Dorsolateral prefrontal cortex (tissue), 122 donors: ENCODE measurements at places on chromosomes 5 and 9.

DNA sequence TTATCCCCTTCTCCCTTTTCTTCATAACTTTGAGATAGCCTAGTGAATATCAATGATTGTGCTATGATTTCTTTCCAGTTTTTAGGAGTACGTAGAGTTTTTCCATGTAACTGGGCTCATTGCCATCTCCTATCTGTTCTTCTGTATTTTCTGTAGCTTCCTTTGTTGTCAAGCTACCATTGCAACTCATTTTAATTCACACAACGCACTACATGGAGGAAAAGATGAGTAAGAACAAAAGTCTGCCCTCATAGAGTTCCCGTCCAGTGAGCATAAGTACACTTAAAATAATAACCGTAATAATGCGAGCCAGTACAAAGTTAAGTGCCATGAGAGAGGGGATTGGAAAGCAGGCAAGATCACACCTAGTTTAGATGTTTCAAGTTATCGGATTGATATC is 177.7 kb downstream of the PAM start:
- no peak for DNase-seq

DNA sequence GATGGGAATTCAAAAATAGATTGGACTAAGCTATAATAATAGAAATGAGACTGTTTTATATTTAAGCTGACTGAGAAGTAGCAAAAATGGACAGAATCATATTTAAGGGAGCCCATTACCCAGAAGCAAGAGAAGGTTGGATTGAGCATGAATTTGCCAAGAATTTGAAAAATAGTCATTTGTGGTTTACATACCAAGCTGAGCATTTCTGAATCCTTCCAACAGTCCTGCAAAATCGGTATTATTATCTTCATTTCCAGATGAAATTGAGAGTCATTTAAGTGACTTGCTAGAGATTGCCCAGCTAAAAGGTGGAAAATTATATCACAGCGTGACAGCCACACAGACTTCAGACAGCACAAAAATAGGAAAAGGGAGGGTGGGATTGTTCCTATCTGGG is 48.4 kb downstream of the TNFSF15 start:
- no peak for DNase-seq

- DNase-seq: no peak
Observed at GRCh38 chr9:126240835-126241234, 85.8 kb upstream of the MVB12B start.

DNA sequence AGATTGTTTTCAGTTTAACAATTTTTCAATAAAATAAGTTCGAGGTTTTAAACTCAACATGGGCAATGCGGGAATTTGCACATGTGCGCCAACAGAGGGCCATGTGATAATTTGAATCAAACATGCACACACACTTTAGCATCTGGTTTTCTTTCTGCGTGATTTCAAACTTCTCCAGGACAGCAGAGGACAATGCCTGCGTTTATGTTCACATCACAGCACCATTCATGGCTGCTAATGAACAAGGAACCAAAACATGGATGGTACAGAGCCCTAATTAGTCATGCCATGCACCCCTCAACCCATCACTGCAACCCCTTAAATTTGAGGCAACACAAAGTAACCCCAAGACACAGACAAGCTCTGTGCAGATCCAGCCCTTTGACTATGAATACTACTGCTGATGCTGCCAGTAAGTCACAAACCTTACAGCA is 2.8 kb downstream of the SHC3 start:
- no peak for DNase-seq

- no peak for DNase-seq
Observed at GRCh38 chr5:145925353-145925752, 11.0 kb upstream of the SH3RF2 start.

DNA sequence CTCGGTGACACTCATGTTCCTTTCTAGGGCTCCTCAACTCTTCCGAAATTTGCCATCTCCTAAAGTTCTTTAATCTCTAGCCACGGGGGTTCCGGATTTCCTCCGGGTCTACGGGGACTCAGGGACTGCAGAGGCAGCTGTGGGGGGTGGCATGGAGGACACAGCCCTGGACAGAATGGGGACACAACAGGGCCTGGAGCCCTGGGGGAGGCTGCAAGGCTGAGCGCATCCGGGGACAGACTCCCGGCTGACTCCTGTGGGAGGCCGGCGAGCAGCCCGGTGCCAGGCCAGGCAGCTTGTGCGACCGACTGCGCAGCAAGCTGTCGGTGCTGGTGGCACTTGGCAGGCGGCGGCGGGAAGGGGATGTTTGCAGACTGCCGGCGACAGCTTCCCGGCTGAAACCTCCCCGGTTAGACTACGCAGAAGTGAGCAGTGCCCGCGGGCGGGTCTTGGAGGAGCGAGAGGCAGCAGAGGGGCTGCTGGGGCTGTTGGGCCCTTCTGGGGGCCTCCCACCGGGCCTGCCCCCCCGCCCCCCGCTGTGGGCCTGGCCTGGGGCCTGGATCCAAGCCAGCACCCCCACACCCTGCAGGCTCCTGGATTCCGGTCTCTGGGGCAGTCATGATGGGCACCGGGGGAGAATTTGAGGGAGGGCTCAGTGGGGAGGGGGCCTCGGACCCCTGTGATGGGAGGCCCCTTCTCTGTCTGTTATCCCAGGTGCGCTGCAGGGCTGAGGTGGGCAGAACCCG is 28.7 kb upstream of the UBAC1 start:
- peak; percentile 70 for DNase-seq

- no peak for DNase-seq
Observed at GRCh38 chr5:124512952-124513632, 233.3 kb downstream of the ZNF608 start.

DNA sequence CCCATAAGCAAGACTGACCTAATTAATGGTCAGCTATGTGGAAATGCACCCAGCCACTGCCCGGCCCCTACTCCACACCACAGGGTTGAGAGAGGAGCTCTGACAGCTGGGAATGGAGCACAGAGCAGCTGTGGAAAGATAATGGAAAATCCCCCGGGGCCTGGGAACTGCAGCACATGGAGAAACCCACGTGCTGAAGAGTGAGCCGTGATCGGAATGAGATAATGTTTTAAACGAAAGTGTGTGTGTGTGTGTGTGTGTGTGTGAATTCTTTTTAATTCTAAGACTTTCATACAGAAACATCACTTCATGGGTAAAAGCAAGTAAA is 13.1 kb upstream of the SLC12A7 start:
- DNase-seq: no peak

- no peak for DNase-seq
Observed at GRCh38 chr9:134730011-134730760, 88.6 kb downstream of the COL5A1 start.
